ENCODE measurements at places on chromosomes 6 and 20.

GRCh38 chr6:106027758-106028157 is 58.4 kb upstream of the PRDM1 start:
- no peak for DNase-seq

GRCh38 chr20:879626-880025 is 36.5 kb downstream of the ANGPT4 start:
- no peak for DNase-seq

GRCh38 chr20:35187584-35188190 is 15.8 kb downstream of the PROCR start:
- DNase-seq, result no peak

DNA sequence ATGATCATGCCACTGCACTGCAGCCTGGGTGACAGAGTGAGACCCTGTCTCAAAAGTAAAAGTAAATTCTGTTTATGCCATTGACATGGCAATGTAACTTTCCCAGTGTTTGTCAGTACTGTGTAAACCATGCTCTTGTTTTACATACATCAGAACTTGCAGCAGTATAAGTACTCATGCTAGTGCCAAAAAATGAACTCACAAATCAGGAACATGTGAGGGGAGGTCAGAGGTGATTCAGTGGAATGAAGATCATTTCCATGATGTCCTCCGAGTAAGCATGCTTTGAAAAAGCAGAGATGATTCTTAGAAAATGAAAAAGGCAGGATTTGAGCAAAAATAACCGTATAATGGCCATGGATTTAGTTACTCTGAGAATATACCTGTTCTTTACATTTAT is 81.9 kb downstream of the ANKS1A start:
- DNase-seq, result no peak

DNA sequence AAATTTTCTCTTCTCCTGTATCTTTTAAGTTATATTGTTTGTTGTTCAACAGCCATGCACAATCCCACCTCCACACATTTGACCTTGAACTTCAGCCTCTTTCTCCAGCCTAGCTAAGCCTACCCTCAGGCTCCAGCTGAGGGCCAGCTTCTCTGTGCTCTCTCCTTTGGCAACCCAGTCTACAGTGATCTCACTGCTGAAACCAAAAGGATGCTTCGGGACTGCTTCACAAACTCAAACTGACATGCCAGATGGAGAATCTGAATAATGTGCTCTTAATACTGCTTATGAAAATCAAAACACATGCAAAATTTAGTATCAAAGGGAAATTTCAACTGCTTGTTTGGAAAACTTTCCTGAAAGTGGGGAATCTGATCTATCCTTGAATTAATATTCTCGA is 16.1 kb upstream of the RIN2 start:
- no peak for DNase-seq

DNA sequence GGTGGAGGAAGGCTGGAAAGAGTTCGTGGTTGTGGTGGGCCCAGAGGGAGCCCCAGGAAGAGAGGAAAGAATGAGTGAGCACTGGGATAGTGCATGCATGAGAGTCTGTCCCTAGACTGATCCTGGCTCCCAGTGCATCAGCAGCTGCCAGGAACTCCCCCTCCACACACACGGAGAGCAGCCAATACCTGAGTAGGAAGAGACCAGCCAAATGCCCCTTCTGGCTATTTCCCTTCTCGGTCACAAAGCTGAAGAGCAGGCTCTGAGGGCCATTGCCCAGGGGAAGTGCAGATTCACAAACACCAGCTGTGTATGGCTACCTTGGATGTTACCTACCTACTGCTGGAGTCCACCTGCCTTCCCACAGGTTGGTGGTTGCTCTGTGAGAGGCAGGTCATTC is 45.1 kb downstream of the GABRR2 start:
- no peak for DNase-seq

DNA sequence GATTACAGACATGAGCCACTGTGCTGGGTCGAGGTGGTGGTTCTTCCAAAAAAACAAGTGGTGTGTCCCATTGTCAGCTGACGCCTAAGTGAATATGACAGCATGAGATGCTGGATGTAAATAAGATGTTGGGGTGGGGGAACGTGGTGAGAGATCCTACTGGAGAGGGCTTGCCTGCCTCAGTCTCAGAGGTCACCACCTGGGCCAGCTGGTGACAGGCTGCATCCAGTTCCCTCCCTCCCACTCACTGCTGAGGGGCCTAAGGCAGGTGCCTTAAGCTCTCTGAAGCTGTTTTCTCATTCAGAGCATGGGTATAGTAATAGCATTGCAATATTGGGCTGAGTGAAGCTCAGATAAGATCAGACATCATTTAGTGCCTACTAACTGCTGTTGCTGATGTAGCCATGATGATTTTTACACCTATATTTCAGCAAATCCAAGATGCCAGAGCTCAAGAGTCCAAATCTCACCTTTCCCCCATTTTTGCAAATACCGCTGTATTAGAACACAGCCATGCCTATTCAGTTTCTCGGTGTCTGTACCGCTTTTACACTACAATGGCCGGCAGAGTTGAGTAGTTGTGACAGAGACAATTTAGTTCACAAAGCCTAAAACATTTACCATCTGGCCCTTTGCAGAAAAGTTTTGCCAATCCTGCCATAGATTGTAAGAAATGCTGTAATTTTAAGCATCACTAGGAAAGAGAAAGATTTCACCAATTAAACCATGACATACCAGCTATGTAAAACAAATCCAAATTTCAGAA is 171.3 kb downstream of the ANKRD60 start:
- DNase-seq, result no peak

GRCh38 chr20:43863330-43863729 is 51.3 kb upstream of the TOX2 start:
- no peak for DNase-seq

DNA sequence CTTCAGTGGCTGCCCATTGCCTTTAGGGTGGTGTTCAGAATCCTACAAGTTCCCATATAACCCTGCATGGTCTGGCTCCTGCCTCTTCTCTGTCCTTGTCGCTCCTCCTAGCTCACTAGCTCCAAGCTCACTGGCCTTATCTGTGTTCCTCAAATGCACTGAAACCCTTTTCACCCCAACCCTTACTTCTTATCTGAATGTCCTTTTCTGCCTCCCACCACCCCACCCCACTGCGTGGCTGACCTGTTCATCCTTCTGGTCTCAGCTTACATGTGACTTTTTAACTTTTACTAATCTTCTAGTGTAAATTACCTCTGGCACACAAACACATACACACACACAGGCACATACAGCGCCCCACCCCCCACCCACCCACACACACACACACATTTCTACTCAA is 41.0 kb upstream of the GLP1R start:
- DNase-seq, result no peak

DNA sequence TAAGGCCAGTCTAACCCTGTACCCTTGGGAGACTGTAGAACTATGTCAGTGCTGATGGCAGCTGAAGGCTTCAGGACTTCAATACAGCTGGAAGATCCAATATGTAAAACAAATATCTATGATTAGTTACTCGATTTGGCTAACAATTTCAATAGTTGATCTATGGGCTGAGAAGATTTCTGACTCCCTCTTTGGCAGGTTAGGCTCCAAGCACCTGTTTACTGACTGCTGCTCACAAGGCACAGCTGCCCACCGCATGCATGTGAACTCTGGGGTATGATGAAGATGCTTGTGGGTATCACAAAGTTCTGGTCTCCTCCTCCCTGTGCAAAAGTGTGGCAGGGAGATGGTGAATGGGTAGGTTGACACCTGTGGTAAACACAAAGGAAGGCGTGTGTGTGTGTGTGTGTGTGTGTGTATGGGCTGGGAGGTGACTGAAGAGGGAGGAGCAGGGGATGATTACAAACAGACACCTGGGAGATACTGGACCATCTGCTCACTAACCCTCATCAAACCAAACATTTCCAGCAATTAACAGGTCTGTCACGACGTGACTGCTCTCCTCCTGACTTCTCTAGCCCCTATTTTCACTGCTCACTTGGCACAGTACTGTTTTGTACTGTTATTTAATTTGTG is 18.1 kb downstream of the ELMO2 start:
- DNase-seq, result no peak

- DNase-seq, result no peak
These were observed at the start of gene B3GAT2 for GRCh38 chr6:70956451-70957283. Gene B3GAT2 (minus strand): TSS chr6:70957060. CDS start chr6:70956429, 631 bp downstream.

Measured in activated CD8-positive, alpha-beta memory T cell treated with anti-CD3 and anti-CD28 coated beads, Interleukin-2, amount 50 U/mL, for 4 hours (primary cell).